ENCODE measurements at places on chromosomes 3 and 15.
A peak's percentile ranks its signal among the peaks of the same experiment; 100 is the strongest.

GRCh38 chr3:99396651-99397275 lies 241.6 kb upstream of the COL8A1 start:
- no peak for DNase-seq

- DNase-seq = no peak
Measured at GRCh38 chr3:102122527-102122926, 273.2 kb downstream of the NFKBIZ start.

GRCh38 chr3:53680028-53680427 lies 166.2 kb downstream of the CHDH start:
- DNase-seq = no peak

DNA sequence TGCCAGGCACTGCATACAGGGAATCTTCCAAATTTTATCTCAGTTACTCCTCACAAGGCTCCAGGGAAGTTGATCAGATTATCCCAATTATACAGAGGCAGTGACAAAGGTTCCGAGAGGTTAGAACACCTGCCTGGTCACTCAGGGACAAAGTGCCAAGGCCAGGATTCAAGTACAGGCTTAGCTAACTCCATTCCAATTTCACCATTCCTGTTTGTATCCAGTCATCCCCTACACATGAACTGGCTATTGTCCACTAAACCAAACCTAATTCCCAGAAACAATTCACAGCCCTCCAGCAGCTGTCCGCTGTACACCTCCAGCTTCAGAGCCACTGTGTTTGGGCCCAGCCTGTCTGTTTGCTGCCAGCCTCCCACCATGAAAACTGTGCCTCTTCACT lies 16.0 kb downstream of the MUC13 start:
- no peak for DNase-seq

GRCh38 chr3:13461169-13462124 lies 18.7 kb upstream of the HDAC11 start:
- peak; percentile 63 for DNase-seq

GRCh38 chr3:120661106-120661905 lies 20.7 kb downstream of the HGD start:
- DNase-seq = no peak

- DNase-seq = no peak
Measured at GRCh38 chr15:95295363-95295762, 1035.1 kb upstream of the NR2F2 start.

DNA sequence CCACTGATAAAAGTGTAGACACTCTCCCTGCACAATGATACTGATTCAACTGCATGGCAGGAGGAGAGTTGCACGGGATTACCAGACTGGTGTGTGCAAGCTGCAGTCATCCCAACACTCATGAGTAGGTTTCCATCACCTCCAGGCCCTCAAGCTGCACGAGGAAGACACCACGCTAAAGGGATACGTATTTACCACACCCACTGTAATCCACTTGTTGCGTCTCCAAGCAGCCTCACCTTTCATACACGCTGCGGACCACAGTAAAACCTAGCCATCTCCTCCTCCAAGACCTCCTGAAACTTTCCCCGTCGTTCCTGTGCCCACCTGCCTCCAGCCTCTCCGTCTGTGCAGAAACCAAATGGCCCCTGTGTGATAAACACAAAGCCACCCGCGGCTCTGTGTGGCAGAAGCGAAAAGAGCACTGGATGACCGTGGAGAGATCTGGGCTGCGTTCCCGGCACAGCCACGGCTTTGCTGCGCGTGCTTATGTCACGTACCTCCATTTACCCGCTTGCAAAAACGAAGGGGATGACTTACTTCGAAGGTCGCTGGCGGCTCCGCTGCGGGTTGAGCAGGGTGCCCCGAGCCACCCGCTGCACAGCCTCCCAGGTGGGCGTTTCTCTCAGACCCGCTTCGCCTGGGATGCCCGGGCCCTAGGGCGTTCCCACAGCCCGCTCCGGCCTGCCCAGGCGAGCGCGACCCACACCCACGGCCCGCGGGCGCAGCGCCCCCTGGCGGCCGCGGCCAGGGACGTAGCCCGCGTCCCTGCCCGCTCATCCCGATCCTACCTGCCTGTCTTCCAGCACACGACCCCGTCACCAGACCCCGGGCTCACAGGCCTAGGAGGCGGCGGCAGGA lies 643 bp downstream of the ABCC5 start:
- DNase-seq = peak; percentile 85

DNA sequence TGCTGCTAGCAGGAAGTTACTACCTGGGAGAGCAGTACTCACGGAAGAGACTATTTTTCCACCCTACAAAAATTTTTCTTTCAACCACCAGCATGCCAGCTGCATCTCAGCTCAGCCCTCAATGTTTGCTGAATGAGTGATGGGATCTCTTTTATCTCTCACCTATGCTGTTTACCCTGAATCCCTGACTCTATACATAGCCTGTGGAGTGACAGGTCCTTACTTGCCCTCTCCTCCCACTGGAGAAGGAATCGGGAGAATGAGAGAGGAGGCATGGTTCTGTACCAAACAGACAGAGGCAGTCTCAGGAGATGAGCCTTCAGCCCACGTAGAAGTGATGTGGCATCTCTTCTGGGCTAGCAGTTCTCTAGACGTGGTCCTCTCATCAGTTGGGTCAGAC lies 6.7 kb upstream of the DGKG start:
- DNase-seq = no peak

GRCh38 chr3:134351427-134351826 lies 22.8 kb downstream of the AMOTL2 start:
- DNase-seq = no peak

- DNase-seq = no peak
Measured at GRCh38 chr15:69154684-69155083, 5.8 kb upstream of the GLCE start.

- DNase-seq = no peak
Measured at GRCh38 chr3:49534581-49535441, 19.5 kb upstream of the BSN start.

DNA sequence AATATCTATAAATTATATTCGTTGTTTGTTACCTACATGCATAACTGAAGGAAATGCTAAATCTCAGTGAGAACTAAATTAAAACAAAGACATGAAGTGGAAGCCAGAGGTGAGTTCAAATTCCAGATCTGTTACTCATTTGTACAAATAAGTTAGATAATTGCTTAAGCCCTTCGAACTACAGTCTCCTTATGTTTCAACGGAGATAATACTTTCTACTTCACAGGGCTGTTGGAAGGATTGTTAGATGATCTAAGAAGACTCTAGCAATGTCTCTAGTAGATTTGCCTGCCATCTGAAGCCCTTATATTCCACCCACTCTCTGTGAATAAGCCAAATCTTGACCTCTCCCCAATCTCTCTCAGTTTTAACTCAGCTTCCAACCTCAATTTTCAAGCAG lies 125.8 kb downstream of the P2RY1 start:
- DNase-seq = no peak

- DNase-seq = no peak
Measured at GRCh38 chr15:71889385-71889784, 79.0 kb downstream of the NR2E3 start.

GRCh38 chr3:23713641-23714040 lies 92.1 kb upstream of the UBE2E1 start:
- no peak for DNase-seq

- DNase-seq = no peak
Measured at GRCh38 chr3:11199902-11200845, 45.9 kb downstream of the HRH1 start.

- DNase-seq = no peak
Measured at GRCh38 chr3:172905451-172905850, 154.9 kb downstream of the ECT2 start.

GRCh38 chr15:74422652-74423430 lies 10.9 kb downstream of the SEMA7A start:
- DNase-seq = no peak

DNA sequence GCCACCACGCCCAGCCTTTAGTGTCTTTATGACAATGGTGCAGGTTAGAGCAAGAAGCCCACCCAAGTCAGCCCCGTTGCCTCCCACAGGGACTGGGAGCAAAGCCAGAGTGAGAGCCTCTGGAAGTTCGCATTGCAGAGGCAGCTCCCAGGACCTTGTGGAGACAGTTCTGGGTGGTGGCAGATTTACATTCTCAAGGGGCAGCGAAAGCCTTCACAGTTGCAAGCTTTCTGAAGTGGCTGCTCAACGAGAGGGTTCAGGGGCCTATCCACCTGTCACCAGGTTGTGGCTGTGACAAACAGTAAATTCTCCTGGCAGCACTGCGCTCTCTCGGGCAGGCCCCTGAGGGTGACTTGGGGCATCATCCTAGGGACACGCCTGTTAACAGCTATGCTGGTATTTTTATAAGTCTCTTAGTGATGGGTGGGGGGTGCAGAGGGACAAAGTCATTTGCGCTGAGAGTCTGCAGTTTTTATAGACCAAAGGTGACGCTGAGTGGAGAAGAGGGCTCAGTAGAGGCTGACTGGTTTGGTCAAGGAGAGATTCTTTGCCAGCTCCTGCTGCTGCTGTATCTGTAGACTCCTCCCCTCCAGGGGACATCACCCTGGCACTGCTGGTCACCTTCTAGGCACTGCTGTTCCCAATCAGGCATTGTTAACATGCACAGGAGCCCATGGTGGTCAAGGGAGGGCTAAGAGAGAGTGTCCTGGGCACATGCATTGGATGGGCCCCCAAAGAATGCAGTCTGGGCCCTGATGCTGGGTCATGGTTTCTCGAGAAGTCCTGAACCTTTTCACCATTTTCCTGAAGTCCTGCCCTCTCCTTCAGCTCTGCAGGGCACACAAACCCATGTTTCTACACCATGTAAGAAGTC lies 57.5 kb upstream of the KLF13 start:
- no peak for DNase-seq

DNA sequence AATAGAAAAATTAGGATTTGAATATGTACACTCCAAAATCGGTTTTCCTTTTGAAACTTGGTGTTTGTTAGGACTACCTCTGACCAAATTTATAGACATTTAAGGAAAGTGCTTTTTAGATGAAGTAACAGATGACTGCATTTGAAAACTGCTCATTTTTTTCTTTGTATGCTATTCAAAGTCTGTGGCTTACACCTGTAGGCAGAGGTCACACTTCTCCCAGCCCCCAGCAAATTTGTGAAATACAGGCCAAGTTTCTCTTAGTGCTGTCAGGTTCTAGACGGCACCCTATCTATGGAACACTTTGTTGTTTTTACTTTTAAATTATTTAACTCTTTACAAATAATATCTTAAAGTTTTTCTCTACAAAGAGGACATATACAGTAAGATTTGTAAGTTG lies 100.8 kb upstream of the C15orf61 start:
- no peak for DNase-seq

GRCh38 chr3:78588906-78589621 lies 1178.7 kb downstream of the ROBO1 start:
- DNase-seq = no peak

DNA sequence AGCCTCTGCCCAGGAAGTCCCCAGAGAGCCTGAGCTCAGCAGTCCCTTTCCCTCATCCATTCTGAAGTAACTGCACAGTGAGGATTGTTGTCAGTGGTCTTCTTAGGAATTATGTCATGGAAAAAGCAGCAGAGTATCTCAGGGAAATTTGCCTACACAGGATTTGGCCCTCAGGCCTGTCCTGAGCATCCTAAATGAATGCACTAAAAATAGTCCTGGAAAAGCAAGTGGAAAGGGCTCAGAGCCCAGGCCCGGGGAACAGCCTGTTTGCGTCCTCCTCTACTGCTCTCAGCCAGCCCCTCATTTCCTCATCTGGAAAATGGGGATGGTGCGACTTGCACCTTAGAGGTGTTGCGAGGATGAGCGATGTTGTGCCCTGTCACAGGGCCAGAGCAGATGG lies 21.6 kb downstream of the LYSMD4 start:
- no peak for DNase-seq

- DNase-seq = no peak
Measured at GRCh38 chr3:140974900-140975299, 33.3 kb downstream of the SLC25A36 start.

DNA sequence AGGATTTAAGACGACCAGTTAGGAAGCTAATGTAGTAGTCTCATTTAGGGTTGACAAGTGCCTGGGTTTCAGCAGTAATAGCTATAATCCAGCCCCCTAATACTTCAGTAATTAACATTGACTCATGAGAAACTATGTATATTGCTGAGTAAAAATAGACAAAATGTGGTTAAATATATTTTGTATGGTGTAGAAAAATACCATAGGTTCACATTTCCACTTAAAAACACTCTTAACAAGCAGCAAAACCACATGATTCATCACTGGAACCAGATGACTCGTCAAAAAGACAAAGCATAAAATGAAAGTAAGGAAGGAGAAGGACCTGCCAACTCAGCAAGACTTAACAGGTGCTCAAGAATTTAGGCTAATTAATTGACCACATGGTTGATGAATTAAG lies 288.9 kb downstream of the EFHB start:
- DNase-seq = peak; percentile 16

GRCh38 chr15:34651997-34652725 lies 68.7 kb upstream of the GOLGA8B start:
- no peak for DNase-seq

- DNase-seq = no peak
Measured at GRCh38 chr3:133570139-133570936, 3.1 kb upstream of the CDV3 start.

DNA sequence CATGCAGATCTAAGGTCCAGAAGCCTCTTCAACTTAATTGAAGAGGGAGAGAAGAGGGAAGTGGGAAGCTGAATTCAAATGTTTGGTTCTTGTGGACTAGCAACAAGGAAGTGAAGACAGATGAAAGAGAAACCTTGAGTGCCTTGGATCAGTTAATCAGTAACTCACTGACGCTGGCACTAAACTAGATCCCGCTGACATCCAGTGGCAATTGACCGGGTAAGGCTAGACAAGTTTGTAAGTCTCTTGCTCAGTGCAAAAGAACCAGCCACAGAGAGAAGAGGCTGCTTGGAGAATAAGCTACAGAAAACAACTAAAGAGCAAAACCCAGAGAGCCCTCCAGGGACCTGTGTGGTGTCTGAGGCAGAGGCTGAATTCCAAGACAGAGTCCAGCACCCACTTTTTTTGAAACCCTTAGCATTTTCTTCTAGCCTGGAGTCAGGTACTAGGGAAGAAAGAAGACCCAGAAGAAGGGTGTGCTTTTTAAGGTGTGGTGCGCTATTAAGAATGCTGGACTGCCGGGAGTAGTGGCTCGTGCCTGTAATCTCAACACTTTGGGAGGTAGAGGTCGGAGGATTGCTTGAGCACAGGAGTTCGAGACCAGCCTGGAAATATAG lies 6.9 kb downstream of the PLCH1 start:
- DNase-seq = peak; percentile 49

- DNase-seq = no peak
Measured at GRCh38 chr15:90049030-90049429, 47.9 kb downstream of the ZNF710 start.

- no peak for DNase-seq
Measured at GRCh38 chr3:153273767-153274435, 111.9 kb downstream of the RAP2B start.

- no peak for DNase-seq
Measured at GRCh38 chr3:189142527-189142926, 29.2 kb upstream of the TPRG1 start.
